ENCODE measurements at places on chromosomes 12 and 14. TPM values are rescaled to one million over a fixed set of nuclear protein-coding genes. Genes with fewer than 3 reads are reported as not detected.

DNA sequence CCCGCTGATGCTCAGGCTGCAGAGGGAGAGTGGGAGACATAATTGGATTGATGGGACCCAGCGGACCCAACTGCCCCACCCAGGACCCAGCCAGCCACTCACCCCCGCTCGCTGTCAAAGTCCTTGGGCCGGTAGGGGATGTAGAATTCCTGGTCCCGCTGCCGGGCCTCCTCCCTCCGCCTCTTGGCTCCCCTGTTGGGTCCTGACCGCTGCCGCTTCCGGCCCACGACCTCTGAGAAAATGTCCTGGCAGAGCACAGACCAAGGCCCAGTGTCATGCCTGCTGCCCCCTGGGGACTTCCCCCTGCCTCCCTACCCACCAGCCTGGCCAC is 13.5 kb downstream of the CFAP73 start:
- no peak for DNase-seq

Gene CHST11
- 2.2 TPM for total RNA-seq

GRCh38 chr14:55901291-55901690 is 216.9 kb upstream of the PELI2 start:
- no peak for DNase-seq

GRCh38 chr14:57943541-57943940 is 77.6 kb upstream of the SLC35F4 start:
- peak; percentile 28 for DNase-seq

GRCh38 chr12:91222746-91223145 is 40.1 kb upstream of the DCN start:
- no peak for DNase-seq

DNA sequence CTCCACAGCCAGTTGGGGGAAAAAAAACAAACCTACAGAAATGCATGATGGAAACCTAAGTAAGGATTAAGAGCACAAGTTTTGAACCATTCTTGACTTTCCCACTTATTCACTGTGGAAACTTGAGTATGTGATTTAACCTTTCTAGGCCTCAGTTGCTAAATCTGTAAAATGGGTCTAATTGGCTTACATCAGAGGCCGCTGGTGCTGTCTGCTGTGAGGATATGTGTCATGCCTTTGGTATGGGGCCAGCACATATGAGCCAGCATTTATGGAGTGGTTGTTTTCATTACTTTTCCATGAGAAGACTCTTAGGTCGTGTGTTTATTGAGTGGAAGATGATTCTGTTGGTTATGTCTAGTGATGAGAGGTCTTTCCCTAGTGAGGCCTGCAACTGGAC is 102.4 kb downstream of the ESR2 start:
- no peak for DNase-seq

DNA sequence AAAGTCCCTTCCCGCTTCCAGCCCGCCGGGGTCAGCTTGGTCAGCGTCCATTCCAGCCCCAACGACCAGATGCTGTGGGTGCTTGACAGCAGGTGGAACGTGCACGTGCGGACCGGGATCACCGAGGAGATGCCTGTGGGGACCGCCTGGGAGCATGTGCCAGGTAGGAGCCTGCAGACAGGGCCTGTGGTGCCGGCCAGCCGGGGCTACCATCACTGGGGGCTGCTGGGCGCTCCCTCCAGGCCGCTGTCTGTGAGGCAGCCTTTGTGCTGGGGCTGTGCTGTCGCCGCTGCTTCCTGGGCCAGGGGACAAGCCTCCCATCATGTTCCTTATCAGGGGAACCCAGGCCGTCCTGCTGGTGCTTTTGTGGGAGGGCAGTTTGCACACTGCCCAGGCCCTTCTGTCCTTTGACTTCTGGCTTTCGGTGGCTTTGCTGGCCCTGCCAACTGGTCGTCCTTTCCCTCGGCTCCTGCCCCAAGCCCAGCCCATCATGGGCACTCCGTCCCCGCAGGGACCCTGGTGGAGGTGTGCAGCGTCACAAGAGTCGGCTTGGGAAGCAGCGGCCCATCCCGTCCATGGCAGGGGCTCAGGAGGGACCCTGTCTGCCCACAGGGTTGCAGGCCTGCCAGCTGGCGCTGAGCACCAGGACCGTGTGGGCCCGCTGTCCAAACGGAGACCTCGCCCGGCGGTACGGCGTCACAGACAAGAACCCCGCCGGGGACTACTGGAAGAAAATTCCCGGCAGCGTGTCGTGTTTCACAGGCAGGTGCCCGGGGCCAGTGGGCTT is 12.4 kb downstream of the ANKRD9 start:
- DNase-seq = no peak

Data from muscle of leg (tissue), 16 donors.